ENCODE measurements at places on chromosomes 1 and 21.

DNA sequence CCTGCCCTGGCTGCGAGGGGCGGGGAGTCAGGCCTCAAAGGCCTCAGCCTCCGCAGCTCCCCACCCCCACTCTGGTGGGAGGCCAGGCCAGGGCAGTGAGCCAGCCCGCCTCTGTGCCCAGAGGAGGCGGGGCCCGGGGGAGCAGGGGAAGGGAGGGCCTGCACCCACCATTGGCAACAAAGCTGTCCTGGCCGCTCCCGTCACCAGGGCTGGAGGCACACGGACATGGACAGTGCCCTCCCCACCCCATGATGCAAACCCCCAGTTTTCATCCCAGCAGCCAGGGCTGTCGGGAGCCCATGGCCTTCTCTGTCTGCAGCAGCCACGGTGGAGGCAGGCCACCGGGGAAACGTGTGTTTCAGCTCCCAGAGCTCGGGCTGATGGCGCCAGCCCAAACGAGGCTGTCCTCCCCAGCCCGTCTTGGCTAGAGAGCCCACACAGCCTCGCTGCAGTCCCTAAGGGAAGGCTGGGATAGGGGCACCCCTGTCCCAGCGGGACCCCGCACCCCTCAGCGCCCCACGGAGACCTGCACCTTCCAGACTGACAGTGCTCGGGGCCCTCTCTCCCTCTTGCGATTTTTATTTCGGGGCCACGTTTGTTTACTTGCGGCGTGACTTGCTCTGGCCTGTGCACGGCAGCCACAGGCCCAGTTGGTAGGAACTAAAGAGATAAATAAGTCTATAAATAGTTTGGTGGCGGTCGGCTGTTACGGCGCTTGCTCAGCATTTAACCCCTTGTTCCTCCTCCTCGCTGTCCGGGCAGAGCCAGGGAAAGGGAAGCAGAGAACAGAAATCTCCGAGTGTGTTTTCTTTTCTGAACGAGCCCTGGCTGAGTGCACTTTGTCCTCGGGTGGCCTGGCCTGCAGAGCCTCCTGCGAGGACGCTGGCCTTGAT is 101.8 kb downstream of the PRDM16 start:
- no peak overlapping the region for H3K27ac ChIP-seq
- no peak overlapping the region for H3K4me3 ChIP-seq
- no peak for DNase-seq
- H3K36me3 ChIP-seq: no peaks in the 10 kb centered on the region

DNA sequence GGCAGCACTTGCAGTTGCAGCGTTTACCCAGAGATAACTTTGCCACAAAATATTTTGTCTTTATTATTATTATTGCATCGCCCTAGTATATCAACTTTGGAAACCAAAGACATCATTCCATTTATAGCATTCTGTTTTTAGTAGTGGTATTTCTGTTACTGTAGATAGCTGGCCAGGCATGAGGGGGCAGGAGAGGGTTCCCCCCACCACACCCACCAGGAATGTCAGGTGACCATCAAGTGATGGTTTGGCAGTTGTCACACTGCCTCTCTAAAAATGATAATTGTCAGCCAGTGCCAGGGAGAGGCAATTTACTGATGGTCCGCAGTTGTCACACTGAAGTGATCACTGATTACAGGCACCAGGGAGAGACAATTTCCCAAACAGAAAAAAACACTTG is 135.6 kb downstream of the TSEN15 start:
- H3K27ac ChIP-seq: no peak overlapping the region
- H3K36me3 ChIP-seq: no peaks in the 10 kb centered on the region
- H3K4me1 ChIP-seq: no peaks in the 10 kb centered on the region
- H3K4me3 ChIP-seq: no peak overlapping the region

GRCh38 chr1:225544263-225544662 is 108.7 kb downstream of the ENAH start:
- no peaks in the 10 kb centered on the region for H3K36me3 ChIP-seq
- no peak overlapping the region for H3K4me3 ChIP-seq
- peaks cover 4% of the 10 kb centered on the region for H3K27me3 ChIP-seq
- DNase-seq: no peak
- H3K4me1 ChIP-seq: no peaks in the 10 kb centered on the region

DNA sequence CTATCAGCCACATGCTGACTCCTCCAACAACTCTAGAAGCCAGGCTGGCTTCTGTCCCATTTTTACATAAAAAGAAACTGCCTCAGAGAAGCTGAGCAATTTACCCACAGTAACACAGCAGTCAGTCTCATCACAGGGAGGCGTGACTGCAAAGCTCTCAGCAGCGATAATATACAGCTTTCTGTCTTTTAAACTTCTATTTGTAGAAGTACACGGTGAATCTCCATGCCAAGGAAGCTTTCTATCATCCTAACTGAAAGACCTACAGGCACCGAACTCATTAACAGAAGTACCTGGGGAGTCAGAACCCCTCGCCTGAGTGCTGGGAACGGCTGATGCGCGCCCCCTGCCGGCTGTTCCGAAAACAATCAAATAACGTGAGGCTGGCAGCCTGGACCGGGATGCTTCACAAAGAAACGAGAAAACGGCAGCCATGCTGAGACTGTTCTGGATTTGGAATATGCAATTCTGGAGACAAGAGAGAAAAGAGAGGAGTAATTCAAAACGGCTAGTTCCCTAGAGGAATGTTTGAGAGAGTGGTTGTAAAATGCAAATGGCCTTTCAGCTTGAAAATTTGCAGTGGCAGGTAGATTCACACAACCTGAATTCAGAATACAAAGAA is 43.5 kb upstream of the RAB4A start:
- no peak overlapping the region for H3K4me3 ChIP-seq
- H3K36me3 ChIP-seq: no peaks in the 10 kb centered on the region
- H3K4me1 ChIP-seq: peaks cover 4% of the 10 kb centered on the region
- no peak overlapping the region for H3K27ac ChIP-seq

GRCh38 chr1:211985556-211986264 is 49.6 kb downstream of the INTS7 start:
- H3K4me1 ChIP-seq: no peaks in the 10 kb centered on the region
- no peak overlapping the region for H3K27ac ChIP-seq
- no peaks in the 10 kb centered on the region for H3K27me3 ChIP-seq
- no peak overlapping the region for H3K4me3 ChIP-seq
- H3K36me3 ChIP-seq: peaks cover 12% of the 10 kb centered on the region

- H3K27me3 ChIP-seq: peaks cover 1% of the 10 kb centered on the region
- peak overlapping the region; percentile 70 for H3K4me3 ChIP-seq
- DNase-seq: no peak
These were observed 1.9 kb downstream of the ETNK2 start for GRCh38 chr1:204149635-204150565.

GRCh38 chr1:207461649-207462048 is 7.5 kb downstream of the CR2 start:
- no peaks in the 10 kb centered on the region for H3K36me3 ChIP-seq
- no peak overlapping the region for H3K4me3 ChIP-seq
- DNase-seq: no peak
- H3K27me3 ChIP-seq: no peaks in the 10 kb centered on the region
- no peaks in the 10 kb centered on the region for H3K4me1 ChIP-seq

- DNase-seq: peak; percentile 67
- no peaks in the 10 kb centered on the region for H3K36me3 ChIP-seq
- peaks cover 8% of the 10 kb centered on the region for H3K27me3 ChIP-seq
- H3K27ac ChIP-seq: no peak overlapping the region
- peaks cover 6% of the 10 kb centered on the region for H3K4me1 ChIP-seq
- H3K4me3 ChIP-seq: no peak overlapping the region
These were observed 29.7 kb downstream of the HEYL start for GRCh38 chr1:39609618-39610331.

GRCh38 chr1:156746406-156746727 is 5.1 kb downstream of the HDGF start:
- peaks cover 63% of the 10 kb centered on the region for H3K4me1 ChIP-seq
- peaks cover 10% of the 10 kb centered on the region for H3K27me3 ChIP-seq
- H3K4me3 ChIP-seq: peak overlapping the region; percentile 95

GRCh38 chr1:2229037-2229864 is 1.1 kb downstream of the SKI start:
- H3K27me3 ChIP-seq: peaks cover 71% of the 10 kb centered on the region
- peak; percentile 81 for DNase-seq
- H3K4me1 ChIP-seq: peaks cover 56% of the 10 kb centered on the region
- peak overlapping the region; percentile 95 for H3K4me3 ChIP-seq
- peak overlapping the region; percentile 100 for H3K27ac ChIP-seq

Measured in immature natural killer cell (primary cell).